ENCODE measurements at places on chromosomes 7 and 10.

DNA sequence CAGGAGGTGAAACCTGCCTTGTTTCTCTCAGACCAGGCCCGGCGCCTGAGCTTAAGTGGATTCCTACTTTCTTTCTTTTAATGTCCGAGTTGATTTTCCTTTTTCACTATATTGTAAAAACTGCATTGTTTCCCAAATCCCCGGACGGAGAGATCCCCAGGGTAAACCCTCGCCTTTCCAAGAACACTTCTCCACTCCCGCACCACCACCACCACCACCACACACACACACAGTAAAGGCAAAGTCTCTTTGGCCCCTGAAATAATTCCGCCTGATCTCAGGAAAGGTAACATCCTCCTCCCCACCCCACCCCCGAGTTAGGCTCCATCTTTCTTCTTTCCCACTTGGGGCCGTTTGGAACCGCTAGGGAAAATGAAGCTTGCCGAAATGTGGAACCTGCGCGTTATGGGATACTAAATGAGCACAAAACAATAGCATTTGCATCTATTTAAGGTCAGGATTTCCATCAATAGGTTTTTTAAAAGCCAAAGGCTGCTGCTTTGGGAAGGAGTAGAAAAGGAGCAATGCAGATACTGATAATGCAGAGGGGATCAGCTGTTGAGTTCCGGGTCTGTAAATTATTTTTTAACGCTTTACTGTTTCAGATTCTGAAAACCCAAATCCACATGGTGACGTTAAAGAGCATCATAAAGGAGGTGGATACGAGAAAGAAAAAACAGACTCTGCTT is 2.5 kb downstream of the HPSE2 start:
- DNase-seq, result no peak

DNA sequence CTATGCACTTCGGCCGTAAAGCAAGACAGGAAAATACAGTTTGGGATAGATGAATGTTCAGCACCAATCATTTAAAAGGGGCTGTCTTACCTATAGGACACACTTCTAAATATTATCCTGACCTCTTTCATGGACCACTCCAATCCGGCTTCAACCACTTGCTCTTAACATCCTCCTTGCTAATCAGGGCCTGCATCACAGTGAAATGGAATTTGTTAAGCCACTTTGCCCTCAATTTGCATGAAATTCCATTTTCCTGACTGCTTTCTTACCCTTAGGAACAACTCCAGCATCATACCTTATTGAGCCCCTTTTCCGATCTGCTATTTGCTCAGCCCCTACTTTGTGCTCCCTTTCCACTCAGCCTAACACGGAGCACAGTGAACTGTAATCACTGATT is 667.3 kb downstream of the PHTF2 start:
- DNase-seq, result no peak

GRCh38 chr7:75608451-75609122 is 116.5 kb downstream of the SPDYE5 start:
- no peak for DNase-seq

GRCh38 chr7:150996376-150997074 is 5.7 kb downstream of the NOS3 start:
- no peak for DNase-seq

DNA sequence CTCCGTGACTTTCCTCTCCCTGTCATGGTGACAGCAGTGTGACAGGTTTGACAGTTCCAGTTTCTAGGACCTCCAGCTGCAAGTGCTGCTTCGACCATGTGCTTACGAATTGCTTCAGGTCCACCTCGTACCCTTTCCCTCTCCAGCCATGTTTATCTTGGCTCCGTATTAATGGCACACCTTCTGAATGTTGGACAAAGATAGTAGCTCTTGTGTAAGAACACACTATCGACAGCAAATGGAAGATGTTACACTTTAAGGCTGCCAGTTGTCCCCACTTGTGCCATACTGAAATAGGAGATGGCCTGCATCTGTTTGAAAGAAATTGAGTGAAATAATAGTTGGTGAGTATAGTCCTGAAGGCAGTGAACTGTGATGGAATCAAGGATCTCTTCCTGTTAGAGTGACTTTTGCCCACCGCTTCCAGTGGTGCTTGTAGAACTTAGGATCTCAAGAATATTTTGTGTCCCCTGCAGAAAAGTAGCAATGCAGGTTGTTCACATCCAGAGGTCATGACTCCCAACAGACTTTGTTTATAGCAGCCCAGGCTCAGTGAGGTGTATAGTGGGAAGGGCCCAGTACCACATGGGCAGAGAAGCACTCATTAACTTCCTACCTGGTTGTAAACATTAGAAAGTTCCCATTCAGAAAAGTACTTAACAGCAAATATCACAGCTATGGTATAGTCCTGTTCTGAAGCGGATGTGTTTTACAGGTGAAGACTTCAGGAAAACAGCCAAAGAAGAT is 629.7 kb upstream of the GALNT17 start:
- no peak for DNase-seq

DNA sequence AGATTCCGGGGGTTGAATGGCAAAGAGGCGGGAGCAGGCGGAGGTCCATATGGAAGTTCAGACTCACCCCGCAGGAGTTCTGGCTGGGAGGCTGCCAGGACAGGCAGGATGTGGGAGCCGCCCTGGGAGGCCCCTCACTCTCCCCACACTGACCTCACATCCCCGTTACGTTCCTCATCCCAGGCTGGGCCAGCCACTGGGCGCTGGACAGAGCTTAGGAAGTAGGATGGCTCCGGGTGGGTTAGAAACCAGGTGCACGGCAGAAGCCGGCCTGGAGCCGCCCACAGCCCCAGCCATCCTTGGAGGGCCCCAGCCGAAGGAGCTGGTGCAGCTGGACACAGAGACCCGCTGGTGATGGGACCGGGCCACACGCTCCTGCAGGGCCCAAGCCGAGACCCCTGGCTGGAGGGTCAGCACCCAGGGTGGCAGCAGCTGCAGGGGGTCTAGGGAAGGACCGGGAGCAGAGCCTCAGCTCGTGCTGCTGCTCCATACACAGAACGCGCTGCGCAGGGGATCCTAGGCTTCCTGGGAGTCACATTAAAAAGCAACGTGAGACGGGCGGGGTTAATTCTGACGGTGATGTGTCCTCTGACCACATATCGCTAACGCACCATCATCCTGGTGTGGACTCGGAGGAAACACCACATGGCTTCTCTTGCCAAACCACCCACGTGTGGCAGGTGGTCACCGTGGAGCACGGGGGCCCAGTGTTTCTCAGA is 98.6 kb upstream of the DIP2C start:
- peak; percentile 43 for DNase-seq

GRCh38 chr10:22473044-22473443 is 127.7 kb downstream of the SPAG6 start:
- no peak for DNase-seq
